ENCODE measurements at places on chromosomes 16 and 17.

GRCh38 chr17:46038414-46038813, 39.4 kb downstream of the STH start:
- no peak for ATAC-seq

DNA sequence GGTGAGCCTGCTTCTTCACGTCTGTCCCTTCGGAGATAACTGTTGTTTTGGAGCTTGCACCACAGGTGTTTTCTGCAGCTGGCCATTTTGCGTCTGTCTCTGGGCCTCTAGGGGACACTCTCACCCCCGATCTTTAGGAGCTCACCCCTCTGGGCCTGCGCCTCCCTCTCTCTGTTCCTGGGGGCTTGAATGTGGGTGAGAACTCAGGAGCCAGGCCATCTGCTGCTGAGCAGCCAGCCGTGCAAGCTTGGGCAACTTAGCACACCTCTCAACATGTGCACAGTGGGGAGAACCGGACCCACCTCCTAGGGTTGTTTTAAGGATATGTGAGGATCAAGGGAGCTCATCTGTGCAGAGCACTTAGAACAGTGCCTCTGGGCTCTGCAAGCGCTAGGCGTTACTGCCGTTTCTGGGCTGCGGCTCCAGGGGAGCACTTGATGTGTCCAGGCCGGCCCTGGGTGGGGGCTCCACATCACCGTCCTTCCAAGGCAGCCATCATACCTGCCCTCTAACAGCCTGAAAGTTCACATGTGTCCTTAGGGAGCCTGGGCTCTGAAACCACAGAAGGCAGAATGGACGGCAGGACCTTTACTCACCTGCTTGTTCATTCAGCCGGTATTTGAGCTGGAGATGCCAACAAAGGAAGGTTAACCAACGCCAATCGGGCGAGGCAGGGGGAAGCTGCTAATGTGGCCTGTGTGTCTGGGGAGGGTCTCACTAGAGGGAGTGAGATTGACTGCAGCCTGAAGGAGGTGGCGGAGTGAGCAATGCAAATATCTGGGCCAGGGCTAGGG, 66.3 kb downstream of the MRC2 start:
- no peak for ATAC-seq

DNA sequence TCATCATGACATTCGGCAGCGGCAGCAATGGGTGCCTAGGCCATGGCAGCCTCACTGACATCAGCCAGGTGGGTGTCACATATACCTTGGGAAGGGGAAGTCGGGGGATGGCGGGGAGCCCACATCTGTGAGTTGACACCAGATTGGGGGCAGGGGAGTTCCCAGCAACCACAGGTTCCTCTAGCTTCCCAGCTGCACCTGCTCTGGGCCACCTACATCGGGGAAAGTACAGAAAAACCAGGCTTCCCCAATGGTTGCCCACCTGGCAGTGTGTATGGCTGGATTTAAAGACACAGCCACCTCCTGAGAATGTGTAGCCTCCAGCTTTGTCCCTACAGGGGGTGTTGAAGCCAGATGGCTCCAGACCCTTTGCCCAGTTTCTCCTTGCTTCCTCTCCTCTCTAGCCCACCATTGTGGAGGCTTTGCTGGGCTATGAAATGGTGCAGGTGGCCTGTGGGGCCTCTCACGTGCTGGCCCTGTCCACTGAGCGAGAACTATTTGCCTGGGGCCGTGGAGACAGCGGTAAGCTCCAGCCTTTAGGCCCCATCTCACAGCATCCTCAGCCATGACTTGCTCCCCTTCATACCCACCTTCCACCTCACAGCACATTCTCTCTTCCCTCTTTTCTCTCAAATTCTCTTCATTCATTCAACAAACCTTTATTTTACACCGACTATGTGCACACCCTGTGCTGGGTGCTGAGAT, 5.0 kb upstream of the TRAF4 start:
- ATAC-seq = peak; percentile 69

DNA sequence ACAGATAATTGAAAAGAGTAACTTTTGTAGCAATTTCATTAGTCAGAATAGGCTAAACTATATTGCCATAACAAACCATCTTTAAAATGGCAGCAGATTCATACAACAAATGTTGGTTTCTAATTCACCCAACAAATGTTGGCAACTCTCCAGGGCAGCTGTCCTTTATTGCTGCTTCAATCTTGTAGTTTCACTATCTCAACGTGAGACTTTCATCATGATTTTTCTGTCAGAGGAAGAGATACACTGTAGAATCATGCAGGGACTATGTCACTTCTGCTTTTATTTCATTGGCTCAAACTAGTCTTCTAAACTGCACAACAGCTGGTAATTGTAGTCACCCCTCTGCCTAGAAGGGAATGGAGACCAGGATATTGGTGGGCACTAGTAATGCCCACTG, 174.2 kb downstream of the TANC2 start:
- peak; percentile 69 for ATAC-seq

GRCh38 chr17:47239967-47240651, 13.5 kb upstream of the ITGB3 start:
- peak; percentile 74 for ATAC-seq

GRCh38 chr16:17757808-17758207, 287.0 kb upstream of the XYLT1 start:
- no peak for ATAC-seq

DNA sequence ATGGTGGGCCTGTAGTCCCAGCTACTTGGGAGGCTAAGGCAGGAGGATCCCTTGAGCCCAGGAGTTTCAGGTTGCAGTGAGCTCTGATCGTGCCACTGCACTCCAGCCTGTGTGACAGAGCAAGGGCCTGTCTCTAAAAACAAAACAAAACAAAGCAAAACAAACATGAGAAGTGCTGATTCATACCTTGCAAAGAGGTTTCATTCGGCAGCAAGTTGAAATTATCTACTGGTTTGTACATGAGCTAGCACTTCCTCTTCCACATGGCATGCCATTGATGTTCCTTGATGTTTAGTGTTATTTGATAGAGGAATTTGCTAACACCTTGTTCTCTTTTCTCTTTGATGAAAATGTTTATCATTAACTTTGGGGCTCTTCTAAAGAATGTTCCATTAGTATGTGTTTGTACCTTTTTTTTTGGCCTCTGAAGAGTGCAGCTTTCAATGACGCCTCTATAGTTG, 50.6 kb downstream of the SPECC1 start:
- ATAC-seq = no peak

GRCh38 chr17:50685691-50686493, 21.8 kb downstream of the ANKRD40 start:
- ATAC-seq = no peak

DNA sequence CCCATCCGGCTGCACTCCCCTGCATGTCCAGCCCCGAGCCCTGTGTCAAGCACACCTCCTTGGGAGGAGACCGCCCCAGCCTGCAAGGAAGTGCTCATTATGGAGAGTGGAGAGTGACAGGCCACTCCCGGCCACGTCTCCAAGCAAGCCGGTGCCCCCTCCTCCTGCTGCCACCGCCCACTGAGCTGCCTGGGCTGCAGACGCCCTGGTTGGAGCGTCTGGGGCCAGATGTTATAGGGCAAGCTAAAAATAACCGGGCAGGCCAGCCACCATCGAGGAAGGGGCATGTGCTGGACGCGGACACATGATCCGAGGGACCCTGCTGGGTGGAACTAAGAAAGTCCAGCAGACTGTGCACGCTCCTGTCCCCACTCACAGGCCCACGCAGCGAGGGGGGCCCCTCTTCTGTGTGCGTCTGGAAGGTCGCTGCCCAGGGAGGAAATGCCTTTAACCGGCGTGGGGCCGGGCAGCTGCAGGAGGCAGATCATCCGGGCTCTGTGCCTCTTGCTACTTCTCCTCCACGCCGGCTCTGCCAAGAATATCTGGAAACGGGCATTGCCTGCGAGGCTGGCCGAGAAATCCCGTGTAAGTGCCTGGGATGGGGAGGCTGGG, at the start of gene WFDC1:
Gene WFDC1, plus strand, starts transcription at position 348 of the 612 bp plus-strand sequence. Its CDS starts 94 bp downstream, at position 442.
- ATAC-seq = peak; percentile 13

DNA sequence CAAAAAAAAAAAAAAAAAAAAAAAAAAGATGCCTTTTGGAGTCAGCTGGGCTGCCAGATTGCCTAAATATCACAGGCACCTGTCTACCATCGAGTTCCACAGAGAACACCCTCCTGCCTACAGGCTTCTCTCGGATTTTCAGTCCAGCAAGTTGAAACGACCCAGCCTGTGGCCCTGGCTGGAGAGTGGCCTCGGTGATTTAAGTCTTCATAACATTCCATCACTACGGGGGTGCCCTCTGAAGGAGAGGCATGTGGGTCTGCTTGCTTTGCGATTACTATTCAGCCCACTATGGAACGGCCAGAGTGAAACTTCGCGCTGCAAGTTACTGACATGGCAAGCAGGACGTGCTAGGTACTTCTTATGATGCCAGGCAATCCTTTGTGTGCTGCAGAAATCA, 42.8 kb downstream of the MARCHF10 start:
- ATAC-seq = no peak
